ENCODE measurements at places on chromosomes 7 and 10.

DNA sequence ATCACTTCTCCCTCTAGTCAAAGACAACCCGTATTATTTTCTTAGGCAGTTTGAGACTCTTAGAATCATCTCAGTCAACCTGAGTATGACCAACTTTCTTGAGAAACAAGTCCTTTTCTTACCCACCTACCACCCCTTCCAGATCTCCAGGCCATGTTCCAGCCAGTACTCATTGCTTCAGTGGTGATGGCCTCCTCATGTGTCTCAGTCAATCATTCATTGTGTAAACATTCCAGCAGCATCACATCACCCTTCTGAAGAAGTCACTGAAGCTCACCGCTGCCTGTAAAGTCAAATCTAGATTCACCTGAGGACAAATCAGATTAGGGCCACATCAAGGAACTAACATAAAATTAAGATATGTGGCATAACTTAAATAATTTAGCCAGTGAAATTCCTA, 467.2 kb upstream of the NRP1 start:
- DNase-seq: no peak

DNA sequence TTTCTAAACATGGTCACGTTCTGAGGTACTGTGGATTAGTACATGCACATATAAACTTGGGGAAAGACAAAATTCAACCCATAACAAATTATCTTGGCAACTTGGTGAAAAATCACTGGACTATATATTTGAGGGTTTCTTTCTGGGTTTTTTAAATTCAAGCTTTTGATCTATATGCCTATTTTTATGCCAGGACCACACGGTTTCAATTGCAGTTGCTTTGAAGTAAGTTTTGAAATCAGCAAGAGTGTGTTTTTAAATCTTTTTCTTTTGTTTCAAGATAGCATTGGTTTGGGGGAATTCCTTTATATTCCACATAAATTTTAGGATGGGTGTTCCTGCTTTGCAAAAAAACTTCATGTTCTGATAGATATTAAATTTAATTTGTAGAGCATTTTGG, 406.4 kb upstream of the VWC2 start:
- DNase-seq: no peak

- no peak for DNase-seq
Measured at GRCh38 chr7:36145686-36146085, 7.4 kb upstream of the EEPD1 start.

DNA sequence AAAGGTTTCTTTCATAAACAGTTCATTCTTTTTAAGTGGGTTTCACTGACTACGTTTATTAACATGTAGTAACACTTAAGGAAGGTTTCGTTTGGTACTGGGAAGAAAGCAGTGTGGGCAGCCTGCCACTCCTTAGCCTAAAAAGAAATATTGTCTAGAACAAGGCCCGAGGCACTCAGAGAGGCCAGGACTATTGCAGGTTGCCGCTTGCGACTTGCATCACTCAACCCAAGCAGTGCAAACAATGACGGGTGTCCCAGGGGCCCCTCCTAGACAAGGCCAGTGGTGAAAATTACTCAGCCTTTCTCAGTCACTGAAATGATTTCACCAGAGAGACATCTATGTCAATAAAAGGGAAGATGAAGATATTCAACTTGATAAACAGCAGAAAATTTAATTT, 243.9 kb downstream of the SNX13 start:
- DNase-seq: peak; percentile 89

DNA sequence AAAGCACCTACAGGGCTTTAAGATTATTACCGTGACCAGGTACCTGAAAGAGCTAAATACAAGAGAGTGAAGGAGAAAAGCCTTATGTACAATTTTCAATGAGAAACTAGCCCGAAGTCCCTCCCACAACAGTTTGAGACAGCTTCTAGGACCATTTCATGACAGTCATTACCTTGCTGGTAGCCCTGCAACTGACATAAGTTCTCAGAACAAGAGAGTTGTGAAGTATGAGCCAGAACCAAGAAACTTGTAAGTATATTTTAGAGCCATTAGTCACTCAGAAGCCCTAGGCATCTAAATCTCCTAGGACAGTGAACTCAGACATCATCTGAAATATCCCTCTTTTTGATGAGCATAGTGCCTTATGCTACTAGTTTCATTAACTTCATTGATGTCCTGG, 792.1 kb downstream of the GRM8 start:
- DNase-seq: no peak

DNA sequence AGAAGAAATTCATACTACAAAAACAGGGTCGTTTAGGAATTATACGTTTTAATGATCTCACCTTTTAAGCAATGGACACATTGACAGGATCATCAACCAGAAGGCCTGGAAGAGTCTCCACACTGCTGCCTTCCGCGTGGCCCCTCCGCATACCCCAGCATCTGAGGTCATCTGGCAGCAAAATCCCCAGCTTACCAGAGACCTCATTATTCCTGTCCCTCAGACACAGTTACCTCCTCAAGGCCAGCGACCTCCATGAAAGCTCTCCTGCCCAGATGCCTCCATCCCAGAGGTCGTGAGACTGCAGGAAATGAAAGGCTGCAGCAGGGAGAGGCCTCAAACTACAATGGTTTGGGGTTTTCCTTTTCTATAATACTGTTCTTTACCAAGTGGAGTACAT, 14.8 kb upstream of the GSAP start:
- DNase-seq: no peak

DNA sequence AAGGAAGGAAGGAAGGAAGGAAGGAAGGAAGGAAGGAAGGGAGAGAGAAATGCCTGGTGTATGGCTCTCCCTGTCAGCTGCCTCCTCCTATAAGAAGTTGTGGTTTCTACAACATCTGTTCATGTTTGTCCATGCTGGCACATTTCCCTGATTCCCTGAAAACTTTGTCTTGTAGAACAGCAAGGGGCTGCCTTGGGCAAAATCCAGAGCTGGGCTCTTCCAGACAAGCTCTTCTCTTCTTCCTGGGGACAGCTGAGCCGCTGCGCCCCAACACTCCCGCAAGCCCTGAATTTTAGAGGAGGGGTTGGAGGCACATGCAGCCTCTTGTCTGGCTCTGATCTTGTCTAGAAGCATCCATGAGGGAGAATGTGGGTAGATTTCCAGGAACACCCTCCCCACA, 282.0 kb upstream of the ADARB2 start:
- DNase-seq: no peak

DNA sequence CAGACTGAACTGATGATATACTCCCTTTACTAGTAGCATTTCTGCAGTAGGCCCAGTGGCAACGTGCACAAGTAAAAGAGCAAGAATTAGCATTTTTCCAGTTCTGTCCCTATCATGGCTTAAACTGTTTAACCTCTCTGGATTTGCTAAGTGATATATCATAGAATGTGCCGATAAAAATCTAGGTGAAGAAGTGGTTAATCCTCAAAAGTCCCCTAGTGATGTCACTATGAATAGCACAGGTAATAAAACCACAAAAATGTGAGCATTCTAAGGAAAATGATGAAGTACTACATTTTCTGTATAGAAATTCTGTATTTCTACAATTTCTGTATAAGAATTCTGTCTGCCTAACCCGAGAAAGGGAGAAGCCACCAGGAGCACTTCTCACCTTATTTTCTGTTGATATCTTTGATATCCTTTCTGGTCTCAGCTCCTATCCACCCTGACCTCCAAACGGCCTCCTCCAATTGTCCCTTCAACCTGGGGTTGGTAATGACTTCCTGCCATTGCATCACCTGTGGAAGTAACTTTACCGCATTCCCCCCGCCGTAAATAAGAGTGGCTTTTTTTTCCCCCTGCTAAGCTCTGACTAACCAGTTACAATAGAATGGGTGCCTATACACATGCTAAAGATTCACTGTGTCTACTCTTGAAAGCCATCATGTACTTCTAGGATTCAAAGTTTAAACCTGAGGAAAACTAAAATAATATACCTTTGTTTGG, 155.9 kb upstream of the ASAH2 start:
- no peak for DNase-seq

DNA sequence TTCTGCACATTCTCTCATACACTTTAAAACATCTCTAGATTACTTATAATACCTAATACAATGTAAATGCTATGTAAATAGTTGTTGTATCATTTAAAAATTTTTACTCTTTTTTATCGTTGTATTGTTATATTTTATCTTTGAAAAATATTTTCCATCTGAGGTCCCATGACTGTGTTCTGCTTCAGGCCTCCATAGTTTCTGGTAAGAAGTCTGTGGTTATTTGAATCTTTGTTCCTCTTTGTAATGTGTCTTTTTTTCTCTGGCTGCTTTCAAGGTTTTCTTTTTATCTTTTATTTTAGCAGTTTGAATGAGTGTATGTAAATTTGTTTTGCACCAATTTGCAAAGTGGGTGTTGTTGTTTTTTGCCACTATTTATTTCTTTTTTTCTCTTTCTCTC, 263.1 kb downstream of the RPS24 start:
- no peak for DNase-seq

- no peak for DNase-seq
Measured at GRCh38 chr7:33192695-33193291, 63.4 kb downstream of the BBS9 start.

DNA sequence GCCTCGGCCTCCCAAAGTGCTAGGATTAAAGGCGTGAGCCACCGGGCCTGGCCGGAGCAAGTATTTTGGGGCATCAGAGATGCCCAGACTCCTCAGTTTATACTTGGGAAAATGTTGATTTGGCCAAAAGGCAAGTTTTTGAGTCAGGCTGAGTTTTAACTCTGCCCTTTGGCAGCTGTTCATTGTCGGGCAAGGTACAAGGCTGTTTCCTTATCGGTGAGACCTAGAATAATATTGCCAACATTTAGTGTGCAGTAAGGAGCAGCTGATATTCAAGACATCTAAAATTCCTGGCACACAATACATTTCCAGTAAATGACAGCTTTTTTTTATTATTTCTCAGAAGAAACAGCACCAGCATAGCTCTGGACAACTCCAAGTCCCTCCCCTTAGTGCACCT, 147.6 kb upstream of the C7orf33 start:
- DNase-seq: no peak

DNA sequence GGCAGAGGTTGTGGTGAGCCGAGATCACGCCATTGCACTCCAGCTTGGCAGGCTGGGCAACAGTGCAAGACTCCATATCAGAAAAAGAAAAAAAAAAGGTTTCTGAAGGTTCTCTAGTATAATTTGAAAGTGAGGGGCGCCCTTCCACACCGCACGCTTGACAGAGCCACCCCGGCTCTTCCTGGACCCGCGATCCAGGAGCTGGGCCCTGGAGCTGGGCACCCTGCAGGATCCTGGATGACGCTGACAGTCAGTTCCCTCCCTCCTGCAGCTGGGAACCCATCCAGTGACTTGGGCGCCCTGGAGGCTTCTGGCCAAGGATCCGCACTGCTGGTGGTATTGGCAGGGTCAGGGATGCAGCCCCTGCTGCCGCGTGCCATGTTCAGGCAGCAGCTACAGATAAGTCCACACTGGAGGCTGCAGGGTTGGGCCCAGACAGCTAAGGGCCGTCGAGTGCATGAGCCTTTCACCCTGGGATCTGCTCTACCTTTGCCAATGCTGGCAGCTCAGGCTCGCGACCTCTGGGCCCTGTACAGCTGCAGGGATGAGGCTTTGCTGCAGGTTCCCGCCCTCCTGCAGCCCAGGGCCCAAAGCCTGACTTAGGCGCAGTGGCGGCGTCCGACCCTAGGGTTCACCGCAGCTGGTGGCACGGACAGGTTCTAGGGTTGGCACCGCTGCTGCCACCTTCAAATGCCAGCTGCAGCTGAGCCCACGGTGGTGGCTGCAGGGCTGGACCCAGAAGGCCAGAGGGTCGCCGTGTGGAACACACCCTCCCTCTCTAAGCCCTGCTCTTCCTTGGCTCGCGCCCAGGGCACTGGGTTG, 110.2 kb downstream of the OR13A1 start:
- DNase-seq: no peak

DNA sequence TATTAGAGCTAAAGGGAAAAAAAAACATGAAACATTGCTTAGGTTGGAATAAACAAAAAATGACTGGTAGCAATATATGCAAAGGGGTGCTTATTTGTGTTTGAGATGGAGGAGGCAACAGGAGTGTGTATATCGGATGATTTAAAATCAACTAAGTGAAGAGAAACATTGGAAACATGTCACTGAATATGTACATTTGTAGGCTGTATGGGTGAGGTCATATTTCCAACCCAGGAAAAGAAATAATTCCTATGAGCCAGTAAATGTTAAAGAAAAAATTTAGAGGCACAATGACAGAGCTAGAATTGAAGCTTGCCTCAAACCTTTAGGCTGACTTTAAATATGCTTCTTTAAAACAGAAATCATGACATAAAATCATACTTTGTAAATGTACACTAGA, 709.0 kb upstream of the SEMA3D start:
- no peak for DNase-seq

DNA sequence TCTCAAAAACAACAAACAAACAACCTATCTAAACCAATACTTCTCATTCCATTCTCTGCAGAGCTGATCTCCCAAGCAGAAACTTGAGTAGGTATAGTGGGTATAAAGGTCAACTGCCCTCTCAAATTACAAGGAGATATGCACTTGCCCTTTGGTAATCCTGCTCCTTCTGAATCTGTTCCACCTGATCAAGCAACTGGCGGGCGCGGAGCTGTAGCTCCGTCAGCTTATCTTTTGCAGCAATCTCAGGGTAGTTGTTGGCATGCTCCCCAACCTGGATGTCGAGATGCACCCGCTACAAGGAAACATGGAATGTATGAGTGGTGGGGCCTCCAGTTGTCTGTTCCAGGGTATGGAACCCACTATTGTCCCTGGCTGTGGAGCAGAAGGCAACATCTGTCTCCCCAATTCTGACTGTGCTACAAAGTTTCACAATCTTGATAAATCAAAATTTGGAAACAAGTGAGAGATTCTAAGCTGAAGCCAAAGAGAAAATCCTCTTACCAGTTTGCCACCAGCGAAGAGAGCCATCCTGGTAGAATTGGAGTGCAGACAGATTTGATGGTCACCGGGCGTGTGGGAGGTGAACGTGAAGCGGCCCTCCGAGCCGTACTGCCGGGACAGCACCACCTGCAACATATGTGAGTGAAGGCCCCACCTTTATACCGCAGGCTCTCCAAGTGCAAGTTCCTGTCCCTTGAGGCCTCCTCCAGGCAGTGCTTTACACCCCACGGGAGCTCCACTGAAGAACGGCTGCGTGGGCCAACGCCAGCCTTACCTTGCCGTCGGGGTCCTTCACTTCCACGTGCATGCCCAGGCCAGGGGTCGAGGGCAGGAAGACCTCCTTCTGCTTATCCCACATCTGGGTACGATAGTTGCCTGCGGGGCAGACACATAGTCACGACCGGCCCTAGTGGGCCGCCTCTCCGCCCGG, 819 bp downstream of the TMED4 start:
- no peak for DNase-seq

GRCh38 chr10:3140280-3140679, 32.3 kb downstream of the PITRM1 start:
- no peak for DNase-seq
